ENCODE measurements at places on chromosomes 6 and 20.

DNA sequence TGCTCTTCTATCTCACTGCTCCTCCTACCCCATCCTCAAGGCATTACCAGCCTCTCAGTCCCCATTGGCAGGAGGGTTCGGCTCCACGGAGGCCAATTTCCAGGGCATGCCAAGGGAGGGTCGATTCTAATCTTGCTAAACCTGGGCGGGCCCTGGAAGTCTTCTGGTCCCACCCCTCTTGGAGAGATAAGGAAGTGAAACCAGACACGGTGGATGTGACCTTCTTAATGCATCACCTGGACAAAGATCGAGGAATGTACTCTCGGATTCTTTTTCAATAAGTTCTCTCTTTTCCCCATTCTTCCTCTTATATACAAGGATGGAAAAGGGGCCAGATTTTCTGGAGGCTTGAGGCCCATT, 112.2 kb upstream of the ARMC2 start:
- DNase-seq: no peak

- no peak for DNase-seq
Observed at GRCh38 chr20:420721-421574, 12.8 kb downstream of the RBCK1 start.

- no peak for DNase-seq
Observed at GRCh38 chr20:25643716-25644115, 19.9 kb upstream of the NANP start.

GRCh38 chr20:64080013-64080812, at the start of gene OPRL1:
TSS of gene OPRL1 (plus strand) at chr20:64080082. CDS start at chr20:64092721, 12,639 bp downstream.
- DNase-seq: peak; percentile 9

- no peak for DNase-seq
Observed at GRCh38 chr6:137925141-137925698, 58.2 kb downstream of the TNFAIP3 start.

DNA sequence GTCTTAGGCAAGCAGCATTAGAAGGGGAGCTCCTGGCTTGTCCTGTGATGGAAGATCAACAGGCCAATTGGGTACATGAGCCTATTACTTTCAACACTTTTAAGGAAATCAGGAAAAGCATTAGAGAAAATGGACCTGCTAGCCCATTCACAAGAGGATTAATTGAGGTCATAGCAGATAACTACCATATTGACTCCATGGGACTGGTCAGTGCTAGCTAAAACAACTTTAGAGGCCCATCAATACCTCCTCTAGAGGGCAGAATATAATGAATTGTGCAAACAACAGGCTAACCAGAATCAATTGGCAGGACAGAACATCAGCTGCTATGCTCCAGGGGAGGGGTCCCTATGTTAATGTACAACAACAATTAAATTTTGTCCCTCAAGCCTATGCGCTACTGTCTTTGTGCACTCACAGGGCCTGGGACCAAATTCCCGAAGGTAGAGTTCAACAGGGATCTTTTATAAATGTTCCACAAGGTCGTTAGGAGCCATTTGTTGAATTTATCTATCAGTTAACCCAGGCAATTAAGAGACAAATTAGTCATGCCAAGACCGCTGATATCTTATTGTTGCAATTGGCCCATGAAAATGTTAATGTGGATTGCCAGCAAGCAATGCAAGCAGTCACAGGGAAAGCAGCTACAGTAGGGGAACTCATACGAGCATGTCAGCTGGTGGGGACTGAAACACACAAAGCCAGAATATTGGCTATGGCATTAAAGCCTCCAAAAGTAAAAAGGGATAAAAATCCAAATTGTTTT, 106.6 kb upstream of the BTN3A2 start:
- no peak for DNase-seq

- DNase-seq: no peak
Observed at GRCh38 chr6:39468385-39468784, 145.9 kb upstream of the KCNK16 start.

DNA sequence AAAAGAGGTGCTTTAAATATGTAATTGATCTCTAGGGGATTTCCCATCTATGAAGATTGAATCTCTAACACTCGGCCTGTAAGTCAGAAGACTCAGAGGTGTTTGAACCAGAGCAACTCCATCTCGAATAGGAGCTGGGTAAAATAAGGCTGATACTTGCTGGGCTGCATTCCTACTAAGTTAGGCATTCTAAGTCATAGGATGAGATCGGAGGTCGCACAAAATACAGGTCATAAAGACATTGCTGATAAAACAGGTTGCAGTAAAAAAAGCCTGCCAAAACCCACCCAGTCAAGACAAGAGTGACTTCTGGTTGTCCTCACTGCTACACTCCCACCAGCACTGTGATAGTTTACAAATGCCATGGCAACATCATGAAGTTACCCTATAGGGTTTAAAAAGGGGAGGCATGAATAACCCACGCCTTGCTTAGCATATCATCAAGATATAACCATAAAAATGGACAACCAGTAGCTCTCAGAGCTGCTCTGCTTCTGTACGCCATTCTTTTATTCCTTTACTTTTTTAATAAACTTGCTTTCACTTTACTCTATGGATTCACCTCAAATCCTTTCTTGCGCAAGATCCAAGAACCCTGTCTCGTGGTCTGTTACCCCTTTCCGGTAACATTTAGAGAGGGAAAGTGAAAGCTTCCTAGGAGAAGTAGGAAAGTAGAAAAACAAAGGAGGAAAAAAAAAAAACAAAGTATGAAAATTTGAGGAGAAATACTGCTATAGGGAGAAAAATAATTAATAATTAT, 129.7 kb upstream of the PHACTR1 start:
- no peak for DNase-seq

- peak; percentile 74 for DNase-seq
Observed at GRCh38 chr6:47097092-47097945, 55.2 kb upstream of the ADGRF1 start.

DNA sequence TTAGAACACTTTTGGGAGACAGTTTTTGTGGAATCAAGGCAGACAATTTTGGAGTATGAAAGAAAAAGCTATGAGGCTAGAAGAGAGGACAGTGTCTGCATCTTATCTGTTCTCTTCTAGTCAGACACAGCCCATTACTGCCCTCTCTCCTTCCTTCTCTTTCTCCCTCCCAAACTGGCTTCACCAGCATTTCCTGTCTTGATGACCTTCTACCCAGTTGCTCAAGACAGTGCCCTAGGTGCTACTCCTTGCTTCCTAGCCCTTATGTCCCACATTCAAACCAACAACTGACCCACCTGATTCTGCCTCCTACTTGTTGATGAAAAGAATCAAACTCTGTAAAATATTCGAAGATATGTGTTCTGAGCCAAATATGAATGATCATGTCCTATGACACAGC, 116.4 kb upstream of the RIPOR2 start:
- no peak for DNase-seq

Measured in fibroblast of skin of scalp (primary cell).